ENCODE measurements at places on chromosomes 7 and 10.

DNA sequence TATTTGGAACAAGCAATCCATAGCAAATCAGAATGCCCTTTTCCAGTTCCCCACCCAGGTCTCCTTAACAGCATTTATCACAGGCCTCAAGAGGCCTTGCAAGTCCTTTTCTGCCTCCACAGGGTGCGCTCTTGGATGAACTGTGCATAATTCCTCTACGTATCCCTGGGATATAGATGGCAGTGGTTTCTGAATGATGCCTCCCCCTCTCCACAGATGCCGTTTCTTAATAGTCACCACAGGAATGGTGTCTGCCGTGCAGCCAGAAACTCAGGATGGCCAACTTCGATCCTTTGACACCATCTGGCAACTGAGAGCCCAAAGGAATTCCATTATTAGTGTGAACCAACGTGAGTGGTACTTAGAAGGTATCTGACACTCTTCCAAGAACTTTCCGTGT is 43.1 kb downstream of the JAZF1 start:
- DNase-seq, result no peak

DNA sequence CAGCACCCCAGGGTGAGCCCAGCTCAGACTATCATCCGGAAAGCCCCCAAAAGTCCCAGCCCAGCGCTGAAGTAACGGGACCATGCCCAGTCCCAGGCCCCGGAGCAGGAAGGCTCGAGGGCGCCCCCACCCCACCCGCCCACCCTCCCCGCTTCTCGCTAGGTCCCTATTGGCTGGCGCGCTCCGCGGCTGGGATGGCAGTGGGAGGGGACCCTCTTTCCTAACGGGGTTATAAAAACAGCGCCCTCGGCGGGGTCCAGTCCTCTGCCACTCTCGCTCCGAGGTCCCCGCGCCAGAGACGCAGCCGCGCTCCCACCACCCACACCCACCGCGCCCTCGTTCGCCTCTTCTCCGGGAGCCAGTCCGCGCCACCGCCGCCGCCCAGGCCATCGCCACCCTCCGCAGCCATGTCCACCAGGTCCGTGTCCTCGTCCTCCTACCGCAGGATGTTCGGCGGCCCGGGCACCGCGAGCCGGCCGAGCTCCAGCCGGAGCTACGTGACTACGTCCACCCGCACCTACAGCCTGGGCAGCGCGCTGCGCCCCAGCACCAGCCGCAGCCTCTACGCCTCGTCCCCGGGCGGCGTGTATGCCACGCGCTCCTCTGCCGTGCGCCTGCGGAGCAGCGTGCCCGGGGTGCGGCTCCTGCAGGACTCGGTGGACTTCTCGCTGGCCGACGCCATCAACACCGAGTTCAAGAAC is 1.1 kb downstream of the VIM start:
- DNase-seq, result peak; percentile 48

- no peak for DNase-seq
These were observed 3.9 kb downstream of the DDX21 start for GRCh38 chr10:68959695-68960527.

- DNase-seq, result peak; percentile 32
These were observed 20.8 kb upstream of the HYAL4 start for GRCh38 chr7:123823898-123824753.

DNA sequence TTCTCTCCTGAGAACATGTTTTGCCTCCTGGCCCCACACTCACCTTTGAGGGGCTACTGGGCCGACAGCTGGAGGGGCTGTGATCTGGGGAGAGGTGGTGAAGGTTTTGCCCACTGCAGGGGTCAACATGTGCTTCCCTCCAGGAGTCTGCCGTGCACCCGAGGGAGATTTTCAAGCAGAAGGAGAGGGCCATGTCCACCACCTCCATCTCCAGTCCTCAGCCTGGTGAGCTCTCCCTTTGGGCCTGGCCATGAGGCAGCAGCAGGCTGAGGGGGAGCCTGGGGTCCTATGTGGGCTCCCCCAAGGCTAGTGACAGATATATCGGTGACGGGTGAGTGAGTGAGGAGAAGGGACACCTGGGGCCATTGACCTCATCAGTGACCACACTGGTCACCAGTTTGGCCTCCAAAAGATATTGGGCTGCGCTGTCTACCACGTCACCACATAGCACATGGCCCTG is 6.6 kb downstream of the PGAM2 start:
- DNase-seq, result no peak
